ENCODE measurements at places on chromosomes 7 and 10.

DNA sequence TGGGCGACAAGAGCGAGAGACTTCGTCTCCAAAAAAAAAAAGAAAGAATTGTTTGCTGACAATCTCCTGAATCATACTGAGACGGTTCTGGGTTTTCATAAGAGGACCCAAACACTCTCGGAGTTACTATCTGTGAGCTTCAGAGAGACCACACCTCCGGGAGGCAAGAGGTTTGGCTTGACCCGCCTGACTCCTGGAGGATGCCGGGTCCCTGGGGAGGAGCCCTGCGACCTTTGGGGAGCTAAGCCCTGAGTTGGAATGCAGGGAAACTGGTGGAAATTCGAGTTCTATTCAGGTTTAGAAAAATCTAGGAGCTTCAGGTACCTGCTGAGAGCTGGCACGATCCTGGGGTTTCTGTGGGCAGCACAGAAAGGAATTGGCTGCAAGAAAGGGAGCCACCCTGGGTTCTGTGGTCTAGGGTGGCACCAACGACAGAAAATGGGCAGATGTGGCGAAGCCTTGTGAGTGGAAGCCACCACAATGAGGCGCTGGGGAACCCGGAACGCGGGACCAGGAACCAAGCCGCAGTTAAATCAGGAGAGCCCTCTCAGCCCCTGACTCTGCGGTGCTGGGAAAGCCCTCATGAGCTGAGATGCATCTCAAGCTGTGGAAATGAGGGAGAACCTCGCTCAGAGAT lies 21.9 kb upstream of the GATAD1 start:
- no peak for DNase-seq

- DNase-seq: no peak
Measured at GRCh38 chr10:10332786-10333185, 684.9 kb upstream of the CELF2 start.

DNA sequence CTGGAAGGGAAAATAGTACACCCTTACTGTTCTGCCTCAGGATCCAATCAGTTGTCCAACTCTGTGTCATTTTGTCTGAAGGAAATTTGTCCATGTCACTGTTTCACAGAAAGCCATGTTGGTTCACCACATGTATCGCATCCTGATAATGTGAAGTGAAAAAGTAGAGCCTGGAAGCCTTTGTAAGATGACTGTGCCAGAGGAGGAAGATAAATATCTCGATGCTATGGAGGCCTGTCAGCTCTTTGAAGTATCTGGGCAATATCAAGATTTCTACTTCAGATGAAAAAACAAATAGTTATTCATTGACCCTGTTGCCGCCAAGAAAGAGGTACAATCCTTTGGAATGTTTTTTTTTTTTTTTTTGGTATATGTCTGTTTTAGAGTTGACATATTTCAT lies 270.5 kb downstream of the PHF14 start:
- DNase-seq: no peak

- DNase-seq: no peak
Measured at GRCh38 chr7:17532861-17533404, 234.5 kb downstream of the AHR start.

DNA sequence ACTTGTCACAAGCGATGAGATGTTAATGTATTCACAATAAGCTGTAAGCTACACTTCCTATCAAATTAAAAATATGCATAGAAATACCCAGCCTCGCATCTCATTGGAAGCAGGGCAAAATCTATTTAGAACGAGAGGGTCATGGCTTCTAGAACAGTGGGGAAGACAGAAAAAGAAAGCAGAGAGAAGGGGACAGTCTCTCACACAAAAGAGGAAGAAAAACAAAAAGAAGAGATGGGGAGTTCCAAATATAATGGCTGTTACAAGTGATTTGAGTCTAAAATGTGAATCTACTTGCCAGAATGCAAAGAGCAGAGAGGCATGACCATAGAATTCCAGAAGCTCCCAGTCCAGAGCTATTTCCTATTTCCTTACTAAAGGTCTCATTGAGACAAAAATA lies 13.8 kb downstream of the LRRN3 start:
- DNase-seq: no peak

DNA sequence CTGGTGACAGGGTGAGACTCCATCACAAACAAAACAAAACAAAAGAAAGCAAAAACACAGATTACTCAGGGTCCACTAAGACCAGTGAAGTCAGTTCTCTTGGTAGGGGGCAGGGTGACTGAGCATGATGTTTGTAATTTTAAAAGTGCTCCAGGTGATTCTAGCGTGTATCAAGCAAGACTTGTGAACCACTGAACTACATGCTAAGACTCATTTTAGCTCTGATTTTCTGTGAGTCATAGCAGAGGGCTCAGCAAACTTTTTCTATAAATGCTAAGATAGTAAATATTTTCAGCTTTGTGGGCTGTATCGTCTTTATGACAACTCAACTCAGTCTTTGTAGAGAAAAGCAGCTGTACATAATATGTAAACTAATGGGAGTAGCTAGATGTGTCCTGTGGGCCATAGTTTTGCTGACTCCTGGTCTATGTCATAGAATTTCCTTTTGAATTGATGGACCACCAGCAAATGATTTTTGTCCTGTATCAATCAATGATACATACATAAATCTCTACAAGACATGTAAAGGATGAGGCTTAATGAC lies 141.3 kb downstream of the CFTR start:
- no peak for DNase-seq

GRCh38 chr10:126087796-126088505 lies 191.6 kb downstream of the FANK1 start:
- DNase-seq: no peak

- no peak for DNase-seq
Measured at GRCh38 chr7:108280136-108280535, 150.0 kb upstream of the LAMB4 start.

GRCh38 chr10:44774676-44775401 lies 136.3 kb upstream of the TMEM72 start:
- DNase-seq: no peak

- no peak for DNase-seq
Measured at GRCh38 chr7:18437101-18437500, 58.4 kb upstream of the HDAC9 start.

DNA sequence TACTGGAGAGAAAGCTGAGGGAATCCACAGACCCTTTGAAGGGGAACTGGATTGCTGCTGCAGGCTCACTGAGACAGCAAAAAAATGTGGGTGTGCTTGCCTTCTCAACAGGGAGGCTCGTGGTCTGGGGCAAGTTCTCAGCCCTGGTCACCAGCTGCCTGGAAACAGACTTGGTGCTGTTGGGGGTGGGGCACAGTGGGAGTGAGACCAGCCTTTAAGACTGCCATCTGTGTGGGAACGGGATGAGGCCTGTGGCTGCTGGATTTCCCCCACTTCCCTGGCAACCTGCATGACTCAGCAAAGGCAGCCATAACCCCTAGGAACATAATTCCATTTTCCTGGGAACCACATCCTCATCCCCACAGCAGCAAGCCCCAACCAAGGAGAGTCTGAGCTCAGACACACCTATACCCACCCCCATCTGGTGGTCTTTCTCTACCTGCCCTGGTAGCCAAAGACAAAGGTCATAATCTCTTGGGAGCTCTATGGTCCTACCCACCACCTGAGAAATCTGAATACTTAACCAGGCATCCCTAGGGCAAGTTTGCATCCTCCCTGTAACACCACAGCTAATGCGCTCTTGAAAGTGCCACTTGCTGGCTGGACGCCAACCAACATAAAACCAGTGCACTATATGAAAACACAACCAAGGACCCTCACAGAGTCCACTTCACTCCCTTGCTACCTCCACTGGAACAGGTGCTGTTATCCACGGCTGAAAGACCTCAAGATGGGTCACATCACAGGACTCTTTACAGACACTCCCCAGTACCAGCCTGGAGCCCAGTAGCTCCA lies 45.0 kb upstream of the TFEC start:
- DNase-seq: no peak

DNA sequence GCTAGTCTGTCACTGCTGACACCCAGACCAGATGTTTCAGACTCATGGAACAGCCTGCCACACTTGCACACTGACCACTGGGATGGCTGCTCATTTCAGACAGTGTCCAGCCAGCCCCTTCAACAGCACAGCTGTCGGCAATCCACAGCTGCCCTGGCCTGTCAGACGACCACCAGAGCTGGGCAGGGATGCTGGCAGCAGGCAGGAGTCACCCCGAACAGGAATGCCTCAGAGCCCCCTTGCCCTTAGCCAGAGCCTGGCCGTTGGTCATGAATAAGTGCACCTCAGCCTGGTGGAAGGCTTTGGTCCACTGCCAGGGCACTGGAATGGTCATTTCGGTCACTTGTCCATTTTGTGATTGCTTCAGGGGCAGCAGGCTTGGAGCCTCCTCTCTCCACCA lies 149.6 kb upstream of the TCERG1L start:
- DNase-seq: no peak

- no peak for DNase-seq
Measured at GRCh38 chr10:127368101-127368500, 171.7 kb upstream of the INSYN2A start.

GRCh38 chr10:6416892-6417512 lies 163.1 kb downstream of the PRKCQ start:
- DNase-seq: no peak

DNA sequence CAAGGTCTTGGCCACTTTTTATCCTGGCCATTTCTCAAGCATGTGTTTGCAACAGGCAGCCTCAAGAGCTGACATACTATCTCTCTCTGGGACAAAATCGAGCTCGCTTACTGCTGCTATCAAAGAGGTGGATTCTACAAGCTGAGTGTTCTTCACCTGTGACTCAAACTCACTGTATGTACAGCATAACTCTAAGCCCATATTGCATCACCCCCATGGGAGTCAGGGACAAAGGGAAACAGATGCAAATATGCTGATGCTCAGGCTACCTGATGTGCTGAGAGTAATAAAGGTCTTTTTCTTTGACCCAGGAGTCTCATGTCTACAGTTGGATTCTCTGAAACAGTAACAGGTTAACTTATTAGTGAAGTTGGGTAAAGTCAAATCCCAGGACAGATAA lies 45.2 kb downstream of the PCLO start:
- DNase-seq: no peak

DNA sequence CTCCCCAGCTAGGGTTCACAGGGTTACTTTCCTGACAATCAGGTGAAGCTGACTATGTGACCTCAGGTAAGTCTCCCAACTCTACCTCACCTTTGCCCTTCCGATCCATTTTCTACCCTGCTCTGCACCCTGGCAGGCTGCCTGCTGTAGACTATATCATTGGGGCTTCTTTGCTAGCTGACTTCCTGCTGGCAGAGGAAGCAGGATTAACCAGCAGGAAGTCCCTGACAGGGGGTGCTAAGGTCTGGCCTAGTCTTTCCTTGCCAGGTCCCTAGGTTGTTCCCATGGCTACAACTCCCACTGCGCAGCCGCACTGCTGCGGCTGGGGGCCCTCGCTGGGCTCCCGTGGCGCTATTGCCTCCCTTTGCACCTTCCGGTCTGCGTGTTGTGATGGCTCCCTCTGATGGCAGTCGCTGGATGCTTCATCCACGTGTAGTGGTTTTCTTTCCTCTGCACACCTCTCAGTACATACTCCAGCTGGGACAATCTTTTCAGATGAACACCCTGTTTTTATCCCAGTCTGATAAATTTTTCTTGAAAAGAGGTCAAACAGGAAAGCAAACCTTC lies 365.9 kb downstream of the REEP3 start:
- DNase-seq: no peak

All from ecto neural progenitor cell (in vitro differentiated cells).